CD4-positive, alpha-beta T cell (primary cell): ENCODE measurements at places on chromosomes 12 and 14.

GRCh38 chr12:132108211-132108832 is 35.8 kb downstream of the DDX51 start:
- DNase-seq: no peak

DNA sequence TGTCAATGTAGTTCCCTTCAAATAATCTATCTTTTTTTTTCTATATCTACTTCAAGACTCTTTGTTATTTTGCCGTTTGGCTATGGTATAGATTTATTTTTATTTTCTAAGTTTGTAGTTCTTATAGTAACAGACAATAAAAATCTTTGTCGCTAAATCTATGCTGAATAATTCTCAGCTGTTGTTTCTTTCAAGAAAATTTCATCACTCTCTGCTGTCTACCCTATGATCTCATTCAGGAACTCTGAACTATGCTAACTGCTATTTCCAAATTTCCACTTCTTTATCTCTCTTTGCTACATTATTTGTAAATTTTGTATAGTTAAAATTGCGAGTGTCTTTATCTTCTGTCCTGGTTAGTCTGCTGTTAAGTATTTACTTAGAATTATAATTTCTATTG is 353.6 kb downstream of the LRFN5 start:
- DNase-seq: no peak

- no peak for DNase-seq
Measured at GRCh38 chr12:93950311-93950710, 198.1 kb upstream of the PLXNC1 start.

DNA sequence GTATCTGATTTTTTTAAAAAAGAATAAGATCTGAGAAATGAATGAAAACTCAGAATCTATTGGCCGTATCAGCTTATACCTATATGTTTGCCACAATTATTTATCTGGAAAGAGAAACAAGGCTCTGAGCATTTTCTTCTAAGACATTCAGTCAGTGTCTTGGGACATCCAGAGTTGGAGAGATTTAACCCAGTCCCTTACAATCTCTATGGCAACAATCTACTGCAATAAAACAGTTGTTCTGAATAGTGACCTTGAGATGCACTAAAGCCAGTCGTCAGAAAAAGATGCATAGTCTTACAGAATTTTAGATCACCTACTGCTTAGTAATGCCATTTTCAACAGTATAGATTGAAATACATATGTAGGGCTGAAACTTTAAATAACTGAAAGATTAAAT is 52.0 kb upstream of the SOCS2 start:
- no peak for DNase-seq

- DNase-seq: no peak
Measured at GRCh38 chr14:55713486-55713885, 133.5 kb downstream of the KTN1 start.

DNA sequence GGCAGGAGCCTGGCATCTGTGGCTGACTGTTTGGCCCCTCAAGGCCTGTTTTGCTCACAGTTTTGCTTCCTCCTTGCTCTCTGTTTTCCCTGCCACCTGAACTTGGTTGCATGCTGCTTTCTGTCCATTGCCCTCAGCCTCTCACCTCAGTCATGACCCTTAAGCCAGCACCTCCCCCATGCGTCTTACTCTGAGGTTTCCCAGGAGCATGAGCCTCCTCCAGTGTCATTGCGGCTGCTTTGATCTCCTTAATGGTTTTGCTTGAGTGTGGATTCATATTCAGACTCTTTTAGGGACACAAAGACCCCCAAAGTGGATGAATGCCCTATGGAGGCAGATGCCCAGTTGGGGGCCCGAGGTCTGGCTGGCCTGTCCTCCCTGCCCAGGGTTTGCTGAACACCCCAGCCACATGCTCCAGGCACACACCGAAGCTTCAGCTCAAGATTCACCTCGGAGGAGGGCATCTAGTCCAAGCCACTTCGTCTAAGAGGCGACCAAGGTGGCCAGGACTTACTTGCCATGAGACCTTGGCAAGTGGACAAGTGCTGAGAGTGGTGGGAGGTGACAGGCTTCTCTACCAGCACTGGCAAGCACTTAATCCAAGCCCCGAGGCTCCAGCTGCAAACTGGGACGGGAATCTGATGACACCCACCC is 95.4 kb upstream of the DIO3 start:
- no peak for DNase-seq
